Islet precursor cell (in vitro differentiated cells): ENCODE measurements at places on chromosomes 7 and 10.

DNA sequence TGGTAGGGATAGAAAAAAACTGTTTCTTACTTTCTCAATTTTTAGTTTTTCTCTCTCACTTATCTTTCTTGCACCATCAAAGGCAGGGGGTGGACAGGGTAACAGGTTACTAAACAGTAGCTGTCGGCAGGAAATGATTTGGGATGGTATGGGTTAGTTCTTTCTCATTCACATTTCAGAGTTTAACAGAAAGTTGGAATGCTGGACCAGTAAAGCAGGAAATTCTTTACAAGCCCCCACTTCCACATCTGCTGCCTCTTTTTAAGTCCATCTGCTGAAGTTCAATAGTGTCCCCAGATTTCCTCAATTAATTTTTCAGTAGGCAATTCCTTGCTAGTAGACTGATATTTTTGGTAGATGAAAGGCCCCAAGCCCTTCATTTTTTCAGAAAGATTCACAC is 23.3 kb downstream of the TWIST1 start:
- no peak for DNase-seq

DNA sequence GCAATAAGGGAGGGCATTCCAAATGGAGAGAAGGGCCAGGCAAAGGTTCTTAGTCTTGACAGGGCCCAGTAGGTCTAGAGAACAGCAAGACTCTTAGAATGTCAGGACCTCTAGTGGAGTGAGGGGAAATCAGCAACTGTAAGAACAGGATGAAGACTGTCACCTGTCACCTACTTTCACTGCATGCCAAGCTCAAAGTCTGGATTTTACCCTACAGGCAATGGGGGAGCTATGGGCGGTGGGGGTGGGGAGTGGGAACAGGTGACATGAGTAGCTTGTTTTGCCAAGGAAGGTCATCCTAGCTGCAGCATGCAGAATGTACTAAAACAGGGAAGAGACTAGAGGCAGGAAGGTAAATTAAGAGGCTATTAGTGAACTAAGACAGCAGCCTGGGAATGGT is 18.3 kb downstream of the GOT1 start:
- DNase-seq = no peak

DNA sequence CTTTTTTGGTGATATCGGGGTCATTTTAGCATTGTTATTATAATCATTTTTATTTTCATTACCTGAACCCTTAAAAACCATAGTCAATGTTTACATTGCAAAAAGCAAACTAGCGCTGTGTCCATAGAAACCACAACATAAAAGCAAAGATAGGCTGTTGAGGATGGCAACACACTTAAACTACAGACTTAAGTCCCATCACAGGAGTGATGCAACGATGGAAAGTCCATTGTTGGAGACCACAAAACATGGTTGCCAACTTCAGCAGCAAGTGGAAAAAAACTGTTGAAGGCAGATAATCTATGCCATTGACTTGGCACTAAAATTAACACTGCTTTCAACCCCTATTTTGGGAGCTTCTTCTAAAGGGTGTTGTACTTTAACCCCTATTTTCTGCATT is 398.8 kb upstream of the IGFBP3 start:
- DNase-seq = no peak

GRCh38 chr7:87345962-87346371 is 503 bp downstream of the CROT start:
- no peak for DNase-seq

DNA sequence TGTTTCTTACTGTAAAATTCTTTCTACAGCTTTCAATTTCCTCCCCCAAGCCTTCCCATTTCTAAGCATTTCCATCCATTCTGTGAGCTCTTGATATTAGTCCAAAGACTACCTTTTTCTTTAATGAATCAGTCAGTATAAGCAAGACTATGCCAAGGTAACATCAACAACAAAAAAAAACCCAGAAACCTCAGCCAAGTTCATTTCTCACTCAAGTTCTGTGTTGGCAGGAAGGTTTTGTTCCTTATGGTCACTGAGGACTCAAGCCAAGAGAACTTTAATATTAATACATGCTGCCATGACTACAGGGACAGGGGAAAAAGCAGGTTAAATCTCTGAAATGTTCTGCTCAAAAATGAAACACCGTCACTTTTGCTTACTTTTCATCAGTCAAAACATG is 621.2 kb upstream of the NRP1 start:
- DNase-seq = no peak

DNA sequence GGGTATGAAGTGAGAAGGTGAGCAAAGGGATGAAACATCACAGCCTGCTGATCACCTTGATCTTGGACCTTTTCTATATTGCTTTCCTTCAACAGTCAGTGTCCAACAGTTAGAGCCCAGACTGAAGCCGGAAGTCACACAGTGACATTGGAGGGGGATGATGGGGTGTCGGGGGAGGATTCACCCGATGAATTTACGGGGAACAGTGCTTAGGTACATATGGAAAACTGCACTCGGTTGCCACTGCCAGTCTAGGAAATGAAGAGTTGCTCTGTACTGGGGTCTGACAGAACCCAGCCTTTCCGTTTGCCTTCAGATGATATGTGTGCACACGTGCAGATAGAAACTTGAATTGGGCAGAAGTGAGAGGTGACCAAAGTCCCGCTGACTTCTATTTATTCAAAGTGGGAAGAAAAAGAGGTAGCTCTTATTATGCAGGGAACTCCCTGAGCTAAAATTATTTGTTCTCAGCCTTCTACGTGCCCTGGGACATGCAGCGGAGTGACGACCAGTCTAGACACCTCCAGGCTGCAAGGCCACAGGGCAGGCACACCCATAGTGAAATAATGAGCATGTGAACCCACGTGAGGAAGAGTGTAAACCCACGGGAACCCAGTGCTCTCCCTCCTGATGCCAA is 107.2 kb upstream of the INHBA start:
- DNase-seq = no peak

DNA sequence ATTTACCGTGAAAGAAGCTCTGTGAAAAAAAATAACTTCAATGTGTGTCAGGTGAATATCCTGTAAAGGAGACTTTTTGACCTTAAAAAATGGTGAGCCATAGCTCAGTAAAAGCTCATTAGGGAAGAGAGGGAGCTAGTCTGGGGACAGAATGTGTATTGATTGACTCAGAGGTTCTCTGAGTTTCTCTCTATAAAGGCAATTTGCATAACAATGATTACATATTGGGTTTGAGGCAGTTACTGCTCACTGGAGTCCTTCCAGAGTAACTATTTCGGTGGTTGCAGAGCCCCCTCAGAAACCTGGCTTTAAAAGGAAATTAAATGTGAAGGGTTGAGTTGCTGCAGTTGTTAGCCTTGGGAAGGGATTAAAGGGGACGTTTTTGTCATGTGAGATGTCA is 181.6 kb downstream of the GALNT17 start:
- no peak for DNase-seq

DNA sequence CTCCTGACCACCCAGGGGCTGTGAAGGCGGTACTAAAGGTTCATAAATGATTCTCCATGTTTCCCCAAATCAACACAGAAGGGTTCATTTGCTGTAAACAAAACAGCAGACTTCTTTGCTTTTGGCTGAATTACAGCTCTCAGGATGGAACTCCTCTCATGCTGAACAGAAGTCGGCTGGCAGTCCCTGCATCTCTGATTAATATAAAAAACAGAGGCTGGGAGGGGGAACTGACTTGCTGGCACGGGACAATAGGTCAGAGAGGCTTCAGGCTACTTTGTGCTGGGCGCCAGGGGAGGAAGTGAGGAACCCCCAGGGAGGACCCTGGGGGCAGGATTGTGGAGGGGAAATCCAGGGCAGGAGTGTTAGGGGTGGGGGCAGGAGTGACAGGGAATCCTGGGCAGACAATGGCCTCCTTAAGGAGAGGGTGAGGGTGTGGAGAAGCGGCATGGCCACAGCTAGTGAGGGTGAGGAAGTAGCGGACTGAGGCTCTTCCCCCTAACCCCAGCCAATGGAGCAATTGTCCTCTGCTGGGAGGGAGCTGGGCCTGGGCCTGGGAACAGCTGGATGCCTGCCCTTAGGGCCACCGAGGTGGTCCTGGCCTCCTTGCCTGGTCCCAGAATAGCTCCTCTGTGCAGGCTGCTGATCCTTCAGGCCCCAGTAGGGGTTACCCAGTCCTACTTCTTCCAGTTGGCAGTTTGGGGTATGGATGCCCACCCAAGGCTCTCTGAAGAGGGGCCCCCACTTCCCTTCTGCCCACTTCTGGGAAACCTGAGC is 9.2 kb upstream of the SFRP5 start:
- no peak for DNase-seq

- DNase-seq = no peak
These were observed 63.2 kb upstream of the OPALIN start for GRCh38 chr10:96421995-96422394.

DNA sequence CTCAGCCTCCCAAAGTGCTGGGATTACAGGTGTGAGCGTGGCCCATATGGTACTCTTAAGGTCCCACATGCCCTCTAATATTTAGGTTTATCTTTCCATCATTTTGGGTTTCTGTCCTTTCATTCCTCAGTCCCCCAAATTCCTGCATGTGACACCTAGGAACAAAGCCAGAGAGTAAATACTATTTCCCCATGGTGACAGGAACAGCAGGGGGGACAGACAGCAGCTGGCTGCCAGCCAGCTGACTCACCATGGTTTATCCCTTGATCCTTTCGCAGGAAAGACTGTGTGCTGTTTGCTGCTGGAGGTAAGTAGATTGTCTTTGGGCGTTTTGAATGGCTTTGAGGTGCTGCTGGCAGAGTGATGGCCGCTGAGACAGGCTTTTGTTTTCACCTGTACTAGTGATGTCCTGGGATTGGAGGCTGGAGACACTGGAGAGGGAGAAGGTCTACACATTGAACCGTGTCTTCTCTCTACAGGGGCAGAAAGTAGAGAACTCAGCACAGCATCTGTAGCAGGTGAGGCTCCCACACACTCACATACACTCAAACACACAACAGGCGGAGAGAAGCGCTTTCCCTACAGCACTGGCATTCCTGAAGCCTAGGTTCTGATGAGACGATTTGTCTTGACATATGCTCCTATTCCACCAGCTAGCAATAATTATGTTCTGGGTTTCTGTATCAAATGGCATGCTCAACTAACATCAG is 83.7 kb upstream of the EFCAB10 start:
- DNase-seq = peak; percentile 83

- DNase-seq = no peak
These were observed 18.8 kb upstream of the TLL2 start for GRCh38 chr10:96532523-96532922.
